HEK293T (cell line): ENCODE measurements at places on chromosomes 11 and 22.

GRCh38 chr11:109424901-109425300, 2.9 kb downstream of the C11orf87 start:
- no peak for DNase-seq

- DNase-seq = no peak
Measured at GRCh38 chr11:16841984-16842383, 103.5 kb downstream of the C11orf58 start.

DNA sequence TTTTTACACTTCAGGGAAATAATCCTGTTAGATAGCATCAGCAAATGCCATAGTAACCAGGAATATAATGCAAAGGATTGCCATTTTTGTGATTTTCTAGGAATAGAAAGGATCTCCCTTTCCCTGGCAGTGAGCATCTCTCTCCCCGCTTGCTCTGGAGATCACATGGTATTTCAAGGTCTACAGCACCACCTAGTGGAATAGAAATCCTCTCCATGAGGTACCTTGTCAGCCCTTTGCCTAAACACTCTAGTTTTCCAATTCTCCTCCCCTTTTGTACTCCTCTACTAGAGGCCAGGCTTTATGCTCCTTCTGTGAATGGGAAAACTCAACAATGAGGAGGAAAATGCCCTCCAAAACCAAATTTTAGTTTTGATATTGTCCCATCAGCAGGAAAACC, 78.4 kb downstream of the XRRA1 start:
- peak; percentile 42 for DNase-seq

- DNase-seq = no peak
Measured at GRCh38 chr11:70751142-70751734, 352.9 kb downstream of the CTTN start.

- DNase-seq = no peak
Measured at GRCh38 chr11:66987158-66987620, 12.1 kb downstream of the C11orf86 start.

DNA sequence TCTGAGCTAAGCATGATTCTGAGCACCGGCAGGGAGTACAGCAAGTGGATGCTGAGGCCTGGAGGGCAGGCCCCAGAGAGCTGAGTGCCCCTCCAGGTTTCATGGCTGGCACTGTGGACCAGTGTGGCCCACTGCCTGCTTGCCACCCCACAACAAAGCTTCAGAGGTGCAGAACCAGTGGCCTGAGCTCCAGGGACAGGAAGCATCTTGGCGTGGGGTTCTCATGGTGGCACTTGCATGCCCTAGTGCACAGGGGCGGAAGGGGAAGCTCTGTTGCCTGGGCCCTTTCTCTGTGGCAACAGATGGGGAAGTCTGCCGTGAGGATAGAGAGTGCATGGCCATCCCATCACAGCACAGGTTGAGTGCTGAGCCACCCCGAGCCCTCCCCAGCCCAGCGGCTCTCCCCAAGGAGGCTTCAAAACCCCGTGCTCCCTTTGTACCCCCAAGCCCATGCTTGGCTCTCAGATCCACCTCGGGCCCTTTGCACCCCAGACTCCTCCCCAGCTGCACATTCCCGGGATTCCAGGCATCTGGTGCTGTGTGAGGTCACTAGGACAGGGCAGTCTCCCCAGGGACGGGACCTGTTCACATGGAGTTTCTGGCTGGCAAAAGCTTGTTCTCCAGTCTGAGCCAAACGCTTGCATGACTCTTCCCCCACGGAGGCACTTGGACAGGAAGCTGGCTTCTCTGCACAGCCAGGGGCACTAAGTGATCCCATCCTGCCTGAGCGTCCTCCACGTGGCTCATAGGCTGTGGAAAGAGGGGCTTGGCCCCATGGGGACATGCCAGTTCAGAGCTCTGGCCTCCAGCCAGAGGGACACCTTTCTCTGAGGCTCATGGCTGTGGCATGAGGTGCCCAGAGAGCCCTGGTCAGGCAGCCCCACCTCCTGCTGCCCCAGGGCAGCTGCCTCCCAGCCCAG, 4.2 kb downstream of the SLC25A1 start:
- no peak for DNase-seq

DNA sequence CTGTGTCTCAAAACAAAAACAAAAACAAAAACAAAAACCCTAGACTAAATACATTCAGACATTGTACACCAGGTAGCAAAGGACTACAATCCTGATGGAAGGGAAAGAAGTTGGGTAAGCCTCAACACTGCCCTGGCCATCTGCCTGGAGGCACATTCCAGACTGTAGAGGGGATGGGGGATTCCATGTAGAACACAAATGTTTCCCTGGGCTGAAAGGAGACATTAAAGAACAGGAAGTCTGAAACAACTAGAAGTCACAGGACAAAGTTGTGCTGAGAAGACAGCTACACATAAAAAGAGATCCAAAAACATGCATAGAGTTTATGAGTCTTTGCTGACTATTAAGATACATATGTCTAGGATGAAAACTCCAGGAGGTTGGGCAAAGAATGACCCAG, 83.9 kb downstream of the RRAS2 start:
- no peak for DNase-seq

DNA sequence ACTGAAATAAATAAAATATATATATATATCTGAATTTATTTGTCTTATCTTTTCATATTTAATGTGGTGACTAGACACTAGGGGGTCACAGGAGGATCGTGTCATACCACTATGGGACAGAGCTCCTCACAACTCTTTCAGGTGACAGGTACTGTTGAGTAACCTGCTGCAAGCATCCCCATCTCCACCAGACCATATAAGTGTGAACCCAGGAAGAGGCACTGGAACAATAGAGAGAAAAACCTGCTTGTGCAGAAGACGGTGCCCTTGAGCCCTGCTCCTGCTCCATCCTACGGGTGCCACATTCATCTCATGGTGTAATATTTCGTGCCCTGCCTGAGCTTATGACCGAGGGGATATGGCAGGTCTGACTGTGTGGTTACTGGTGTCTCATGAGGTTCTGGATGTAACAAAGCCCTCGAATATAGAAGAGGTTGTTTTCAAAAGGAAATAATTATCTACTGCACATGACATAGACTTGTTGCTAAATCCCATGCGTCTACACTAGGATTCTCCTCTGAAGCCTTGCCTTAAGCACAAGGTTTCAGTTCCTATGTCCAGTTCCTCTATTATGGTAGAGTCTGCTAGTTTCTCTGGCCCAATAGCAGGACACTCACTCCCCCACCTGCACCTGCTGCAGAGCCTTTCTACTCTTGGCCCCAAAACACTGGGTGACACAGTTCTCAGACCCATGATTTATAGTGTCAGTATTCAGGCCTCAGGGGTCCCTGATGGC, 70.4 kb downstream of the GGTLC2 start:
- DNase-seq = no peak

DNA sequence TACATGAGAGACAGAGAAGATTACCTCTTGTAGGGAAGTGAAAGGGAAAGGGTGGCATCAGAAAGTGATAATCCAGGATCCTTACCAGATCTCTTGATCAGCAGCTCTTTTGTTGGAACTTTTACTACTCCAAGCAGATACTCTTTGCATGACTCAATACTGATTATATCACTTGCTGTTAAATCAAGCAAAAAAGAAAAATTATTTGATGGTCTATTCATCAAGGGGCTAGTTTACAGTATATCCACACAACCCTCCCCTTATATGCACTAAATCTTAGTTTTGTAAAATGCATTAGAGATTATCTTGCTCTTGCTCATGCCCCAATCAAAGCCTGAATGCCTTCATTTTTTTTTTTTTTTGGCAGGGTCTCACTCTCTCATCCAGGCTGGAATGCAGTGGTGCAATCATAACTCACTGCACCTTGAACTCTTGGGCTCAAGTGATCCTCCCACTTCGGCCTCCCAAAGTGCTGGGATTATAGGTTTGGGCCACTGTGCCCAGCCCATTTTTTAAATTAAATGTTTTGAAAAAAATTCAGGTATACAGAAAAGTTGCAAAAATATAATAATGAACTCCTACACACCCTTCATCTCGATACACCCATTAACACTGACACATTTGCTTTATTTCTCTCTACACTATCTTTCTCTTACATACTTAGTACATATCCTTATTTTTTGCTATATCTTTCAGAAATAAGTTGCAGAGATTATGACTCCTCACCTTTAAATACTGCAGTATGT, 76.1 kb upstream of the UCP3 start:
- DNase-seq = no peak

DNA sequence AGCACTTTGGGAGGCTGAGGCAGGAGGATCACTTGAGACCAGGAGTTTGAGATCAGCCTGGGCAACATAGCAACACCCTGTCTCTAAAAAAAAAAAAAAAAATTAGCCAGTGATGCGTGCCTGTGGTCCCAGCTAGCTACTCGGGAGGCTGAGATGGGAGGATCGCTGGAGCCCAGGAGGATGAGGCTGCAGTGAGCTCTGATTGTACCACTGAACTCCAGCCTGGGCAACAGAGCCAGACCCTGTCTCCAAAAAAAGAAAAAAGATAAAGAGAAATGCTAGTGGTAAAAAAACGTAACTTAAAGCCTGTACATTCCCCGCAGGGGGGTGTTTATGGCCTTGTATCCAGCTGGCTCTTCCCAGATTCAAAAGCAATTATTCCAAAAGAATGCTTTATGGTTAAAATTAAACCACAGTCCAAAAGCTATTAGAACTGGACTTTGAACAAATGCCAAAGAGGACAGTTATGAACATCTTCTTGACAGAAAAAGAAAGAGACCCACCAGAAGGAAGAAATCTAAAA, 16.4 kb upstream of the SNX32 start:
- DNase-seq = no peak

DNA sequence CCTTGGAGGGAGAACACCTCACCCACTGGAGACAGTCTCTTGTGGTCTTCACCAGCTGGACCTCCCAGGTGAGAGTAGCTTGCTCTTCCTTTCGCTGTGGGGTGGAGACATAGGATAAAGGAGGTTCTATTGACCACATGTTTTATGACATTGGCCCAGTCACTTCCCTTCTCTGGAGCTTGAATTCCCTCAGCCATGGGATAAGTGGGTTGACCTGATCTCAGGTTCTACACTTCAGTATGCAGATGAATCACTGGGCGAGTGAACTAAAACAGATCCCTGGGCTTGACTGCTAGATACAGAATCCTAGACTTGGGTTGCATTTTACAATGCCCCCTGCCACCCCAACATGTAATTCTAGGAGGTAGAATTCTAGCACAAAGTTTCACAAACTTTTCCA, 54.8 kb upstream of the PRSS23 start:
- DNase-seq = no peak

GRCh38 chr22:22691716-22692701, 47.6 kb downstream of the GGTLC2 start:
- DNase-seq = no peak

GRCh38 chr22:25970374-25970911, 198.8 kb upstream of the SEZ6L start:
- DNase-seq = no peak

- DNase-seq = no peak
Measured at GRCh38 chr22:46719921-46720320, 18.1 kb downstream of the CERK start.

DNA sequence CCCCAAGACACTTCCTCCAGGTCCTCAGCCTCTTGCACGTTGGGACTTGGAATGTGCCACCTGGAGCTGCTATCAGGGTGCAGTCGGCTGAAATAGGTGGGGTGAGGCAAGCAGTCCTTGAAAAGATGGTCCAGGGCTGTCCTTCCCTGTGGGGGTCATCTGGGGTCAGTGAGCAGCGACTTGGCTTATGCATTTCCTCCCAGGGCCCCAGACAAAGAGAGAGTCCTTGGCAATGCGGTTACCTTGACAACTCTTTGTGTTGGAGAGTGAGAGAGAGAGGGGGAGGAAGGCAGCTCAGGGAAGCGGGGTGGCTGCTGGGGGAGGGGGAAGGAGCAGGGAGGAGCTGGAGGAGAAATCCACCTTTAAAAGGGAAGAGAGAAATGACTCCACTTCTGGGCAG, 93.8 kb downstream of the MIAT start:
- no peak for DNase-seq

DNA sequence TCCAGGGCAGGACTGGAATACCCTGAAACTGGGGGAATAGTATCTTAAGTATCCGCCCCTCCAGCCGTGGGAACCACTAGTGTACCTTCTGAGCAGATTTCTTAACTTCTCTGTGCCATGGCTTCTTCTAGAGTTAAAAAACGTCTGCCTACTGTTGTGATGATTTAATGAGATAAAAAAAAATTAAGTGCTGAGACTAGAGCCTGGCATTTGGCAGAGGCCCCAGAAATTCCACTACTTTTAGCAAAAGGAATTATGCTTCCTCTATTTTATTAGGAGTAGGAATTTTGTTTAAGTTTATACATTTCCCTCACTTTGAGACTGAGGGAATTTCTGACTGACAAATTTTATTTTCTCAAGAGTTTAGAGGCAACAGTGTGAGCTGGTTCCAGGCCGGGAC, 371.2 kb upstream of the B3GAT1 start:
- no peak for DNase-seq

DNA sequence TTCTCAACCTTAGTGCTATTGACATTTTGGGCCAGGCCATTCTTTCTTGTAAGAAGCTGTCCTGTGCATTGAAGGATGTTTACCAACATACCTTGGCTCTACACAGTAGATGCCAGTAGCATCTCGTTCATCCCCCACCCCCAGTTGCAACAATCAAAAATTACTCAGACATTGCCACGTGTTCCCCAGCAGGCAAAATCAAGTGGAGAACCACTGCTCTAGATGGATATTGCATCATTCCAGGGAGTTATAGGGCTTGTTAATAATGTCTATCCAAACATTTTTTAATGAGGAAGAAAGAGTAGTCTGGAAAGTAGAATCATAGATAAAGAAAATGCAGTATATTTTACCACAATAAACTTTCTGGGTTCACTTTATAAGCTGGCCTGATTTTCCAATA, 64.1 kb downstream of the PRMT3 start:
- no peak for DNase-seq

DNA sequence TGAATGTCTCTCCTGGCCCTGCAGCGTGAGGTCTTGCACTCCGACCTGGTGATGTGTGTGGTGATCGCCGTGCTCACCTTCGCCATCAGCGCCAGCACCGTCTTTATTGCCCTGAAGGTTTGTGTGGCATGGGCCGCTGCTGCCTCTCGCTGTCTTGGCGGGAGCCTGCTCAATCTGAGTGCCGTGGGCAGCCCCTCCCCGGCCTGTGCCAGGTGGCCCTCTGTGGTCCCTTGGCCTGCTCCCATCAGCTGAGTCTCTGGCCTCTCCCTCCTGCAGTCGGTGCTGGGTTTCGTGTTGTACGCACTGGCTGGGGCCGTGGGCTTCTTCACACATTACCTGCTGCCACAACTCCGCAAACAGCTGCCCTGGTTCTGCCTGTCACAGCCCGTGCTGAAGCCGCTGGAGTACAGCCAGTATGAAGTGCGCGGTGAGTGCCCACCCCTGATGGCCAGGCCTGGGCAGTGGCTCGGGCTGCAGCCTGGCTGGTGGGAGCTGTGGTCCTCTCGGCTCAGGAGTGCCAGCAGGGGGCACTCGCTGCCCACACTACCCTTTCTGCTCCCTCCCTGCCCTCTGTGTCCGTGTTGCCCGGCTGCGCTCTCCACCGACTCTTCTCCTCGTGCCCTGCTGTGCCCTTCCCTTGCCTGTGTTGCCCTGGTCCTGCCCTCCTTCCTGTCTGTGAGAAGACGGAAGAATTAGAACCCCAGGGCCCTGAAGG, 10.2 kb downstream of the PCNX3 start:
- peak; percentile 54 for DNase-seq
